ENCODE measurements at places on chromosomes 4 and X.

DNA sequence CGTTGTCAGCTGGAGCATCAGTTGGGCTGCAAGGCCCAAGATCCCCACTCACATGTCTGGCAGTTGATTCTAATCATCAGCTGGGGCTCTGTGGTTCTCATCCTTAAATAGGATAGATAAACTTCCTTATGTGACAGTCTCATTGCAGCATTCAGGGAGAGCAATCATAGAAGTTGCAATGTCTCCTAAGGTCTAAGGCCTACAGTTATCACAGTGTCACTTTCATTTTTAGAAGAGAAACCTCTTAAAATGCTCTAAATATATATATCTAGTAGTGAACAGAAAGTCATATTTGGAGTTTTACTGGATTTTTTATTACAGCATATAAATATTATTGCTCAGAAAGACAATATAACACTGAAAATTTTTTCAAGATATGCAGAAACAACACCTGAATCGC lies 226.0 kb upstream of the PPP1R2C start:
- no peak for DNase-seq

GRCh38 chr4:137641544-137641943 lies 109.2 kb upstream of the PCDH18 start:
- no peak for DNase-seq

- DNase-seq: no peak
Observed at GRCh38 chr4:139740531-139741041, 75.0 kb downstream of the MGST2 start.

DNA sequence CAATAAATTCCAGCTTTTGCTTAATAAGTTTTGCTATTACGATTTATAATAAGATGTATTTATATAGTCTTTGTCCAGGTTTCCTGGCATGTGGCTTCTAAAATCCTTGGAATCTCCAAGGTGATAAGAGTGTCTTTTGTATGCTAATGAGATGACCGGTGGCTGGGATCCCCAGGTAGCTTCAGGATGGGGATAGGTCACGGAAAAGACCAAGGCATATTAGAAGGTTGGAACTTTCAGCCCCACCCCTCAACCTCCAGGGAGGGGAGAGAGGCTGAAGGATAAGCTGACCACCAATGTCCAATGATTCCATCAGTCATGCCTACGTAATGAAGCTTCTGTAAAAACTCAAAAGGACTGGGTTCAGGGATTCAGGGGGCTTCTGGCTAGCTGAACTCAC lies 41.7 kb downstream of the SMIM20 start:
- no peak for DNase-seq

DNA sequence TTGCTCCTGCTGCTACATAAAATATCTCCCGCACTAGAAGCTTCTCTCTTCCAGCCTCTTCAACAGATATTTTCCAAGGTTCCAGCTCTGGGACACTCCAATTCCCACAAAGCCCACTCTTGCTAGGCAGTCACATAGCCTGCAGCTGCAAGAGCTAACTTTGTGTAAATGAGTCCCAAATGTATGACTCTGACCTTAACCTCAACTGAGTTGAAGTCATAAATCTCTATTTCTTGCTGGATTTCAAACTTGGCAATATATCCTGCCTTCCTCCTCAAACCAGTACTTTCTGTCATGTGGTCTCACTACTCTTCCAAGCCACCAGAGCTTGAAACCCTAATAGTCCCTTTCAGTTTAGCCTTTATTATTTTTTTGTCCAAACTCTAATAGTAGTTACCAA lies 315.4 kb upstream of the GRIA3 start:
- no peak for DNase-seq

DNA sequence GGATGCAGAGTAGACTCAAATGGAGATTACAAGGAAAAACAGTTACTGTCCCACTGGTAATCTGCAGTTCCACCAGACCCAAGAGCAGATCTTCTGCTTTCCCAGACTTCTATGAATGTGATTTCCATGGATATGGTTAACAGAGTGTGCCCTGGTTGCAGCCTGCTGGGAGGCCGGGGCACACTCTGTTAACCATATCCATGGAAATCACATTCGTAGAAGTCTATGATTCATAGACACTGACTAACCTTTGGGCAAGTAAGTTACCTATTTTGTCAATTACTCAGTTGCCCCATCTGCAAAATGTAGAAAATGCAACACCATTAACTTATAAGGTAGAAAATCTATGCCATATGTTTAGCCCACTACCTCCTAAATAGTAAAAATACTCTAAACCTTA lies 443.1 kb upstream of the PITX2 start:
- DNase-seq: no peak

All from NCI-H1048 (cell line).